Myocyte (in vitro differentiated cells): ENCODE measurements at places on chromosomes 12 and 14. TPM values are rescaled to one million over a fixed set of nuclear protein-coding genes. Genes with fewer than 3 reads are reported as not detected.

DNA sequence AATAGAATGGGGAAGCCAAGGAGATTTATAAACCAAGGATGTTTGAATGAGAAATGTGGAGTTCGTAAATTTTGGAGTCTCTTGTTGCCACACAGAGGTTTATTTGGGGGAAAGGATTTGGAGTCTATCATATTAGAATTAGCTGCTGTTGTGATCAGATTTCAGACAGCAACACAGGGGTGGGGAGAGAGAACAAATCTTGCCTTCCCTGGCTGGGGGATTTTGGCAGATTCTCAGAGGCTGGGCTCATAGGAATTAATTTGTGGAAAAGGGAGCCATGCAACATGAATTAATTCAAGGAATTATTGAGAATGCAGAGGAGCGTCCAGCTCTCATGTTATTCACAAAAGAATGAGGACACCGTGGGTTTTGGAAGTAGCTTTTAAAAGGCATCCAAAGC lies 73.9 kb upstream of the PRMT8 start:
- no peak for DNase-seq

DNA sequence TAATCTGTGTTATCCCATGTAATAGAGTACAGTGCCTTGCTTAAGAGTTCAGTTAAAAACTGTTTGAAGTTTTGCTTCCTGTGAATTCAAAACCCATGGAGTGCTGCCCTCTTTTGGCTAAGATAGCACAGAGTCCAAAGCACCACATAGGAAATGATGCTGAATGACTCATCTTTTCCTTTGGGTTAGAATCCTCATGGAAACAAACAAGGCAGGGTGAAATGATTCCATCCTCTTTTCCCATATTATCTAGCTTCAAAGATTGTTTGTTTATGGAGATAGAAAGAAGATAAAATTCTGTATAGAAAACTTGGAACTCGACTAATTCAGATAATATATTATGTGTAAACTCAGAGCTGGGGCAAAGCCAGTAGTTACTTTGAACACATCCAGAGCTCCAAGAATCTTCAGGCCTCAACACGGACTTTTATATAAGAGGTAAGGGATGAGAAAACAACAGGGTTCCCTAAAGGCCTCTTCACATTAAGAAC lies 87.4 kb downstream of the OTOGL start:
- peak; percentile 92 for DNase-seq

DNA sequence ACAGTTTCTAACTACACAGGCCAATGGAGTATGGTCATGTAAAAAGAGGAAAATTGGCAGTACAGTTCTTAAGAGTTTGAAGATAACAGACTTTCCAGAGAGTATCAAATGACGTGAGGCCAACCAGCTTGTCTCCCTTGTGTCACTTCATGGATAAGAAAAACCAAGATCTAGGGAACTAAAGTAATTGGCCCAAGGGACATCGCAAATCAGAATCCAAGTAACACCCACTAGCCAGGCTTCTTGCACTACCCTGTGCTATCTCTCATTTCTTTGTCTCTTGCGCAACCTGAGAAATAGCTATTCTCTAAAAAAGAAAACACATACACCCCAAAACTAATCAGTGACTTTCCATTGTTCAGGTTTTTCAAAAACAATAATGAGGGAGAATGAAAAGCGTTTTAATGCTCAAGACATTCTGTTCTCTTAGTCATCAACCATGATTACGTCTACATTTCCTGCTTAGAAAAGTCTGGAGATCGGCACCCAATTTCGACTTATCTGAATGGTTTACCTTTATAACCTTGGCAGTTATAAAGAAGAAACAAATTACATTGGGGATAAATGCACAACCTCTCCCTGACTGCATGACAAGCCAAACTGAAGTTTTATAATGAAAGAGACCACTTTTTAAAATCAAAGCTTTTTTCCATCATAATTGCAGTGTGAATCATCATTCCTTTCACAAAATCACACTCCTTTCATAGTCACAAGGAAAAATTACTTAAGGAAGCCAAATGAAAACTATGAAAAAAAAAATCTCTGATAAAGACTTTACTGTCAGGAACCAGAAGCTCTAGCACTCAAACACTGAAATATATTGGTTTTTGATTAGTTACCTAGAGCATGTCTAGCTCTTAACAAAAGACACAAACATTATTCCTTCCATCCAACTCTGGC lies 42.1 kb downstream of the TMTC1 start:
- peak; percentile 47 for DNase-seq

GRCh38 chr12:51475543-51475942 lies 50.9 kb downstream of the SLC4A8 start:
- no peak for DNase-seq

GRCh38 chr14:103909531-103910261 lies 18.6 kb upstream of the TDRD9 start:
- no peak for DNase-seq

GRCh38 chr14:103705118-103705503 lies 10.1 kb downstream of the XRCC3 start:
- no peak for DNase-seq

GRCh38 chr12:104903648-104904423 lies 54.3 kb downstream of the SLC41A2 start:
- DNase-seq: no peak

- DNase-seq: peak; percentile 98
These were observed 88.3 kb downstream of the OTOGL start for GRCh38 chr12:80187660-80188090.

GRCh38 chr12:119669744-119670472 lies 2.0 kb downstream of the PRKAB1 start:
- no peak for DNase-seq

DNA sequence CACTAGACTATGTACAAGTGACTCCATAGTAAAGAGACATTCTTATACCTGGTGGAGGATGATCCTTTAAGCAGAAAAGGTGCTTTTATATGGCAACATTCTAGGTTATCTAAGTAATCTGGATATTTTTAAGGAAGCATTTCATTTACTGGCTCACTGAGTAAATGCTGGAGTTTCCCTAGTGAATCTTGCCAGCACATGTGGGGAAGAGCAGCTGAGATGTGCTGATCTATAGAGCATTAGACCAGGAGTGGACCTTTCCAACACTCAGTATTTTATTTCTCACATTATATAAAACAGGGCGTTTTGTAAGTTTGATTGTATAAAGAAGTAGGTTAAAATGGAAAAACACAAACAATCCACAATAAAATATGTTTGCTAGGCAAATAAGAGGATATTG lies 478.5 kb downstream of the ATP23 start:
- no peak for DNase-seq

GRCh38 chr12:85834378-85834777 lies 1.8 kb downstream of the RASSF9 start:
- DNase-seq: peak; percentile 1

DNA sequence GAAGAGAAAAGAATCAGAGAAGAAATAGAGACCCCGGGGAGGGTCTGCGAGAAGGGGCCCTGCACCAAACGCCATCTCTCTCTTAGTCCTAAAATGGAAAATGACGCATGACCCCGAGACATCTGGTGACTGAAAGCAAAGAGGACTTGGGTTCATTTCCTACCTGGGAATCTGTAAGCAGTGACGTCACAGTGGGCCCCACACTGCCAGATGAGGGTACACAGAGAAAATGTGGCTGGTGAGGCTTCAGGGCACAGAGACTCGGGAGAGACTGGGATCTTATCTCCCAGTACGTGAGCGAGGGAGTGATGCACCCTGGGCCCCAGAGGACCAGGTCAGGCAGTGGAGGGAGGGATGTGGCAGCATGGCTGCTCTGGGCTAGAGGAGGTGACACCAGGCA lies 288.1 kb upstream of the SFSWAP start:
- DNase-seq: no peak

PCED1B gene
- total RNA-seq: 0.99 and 2.8 TPM in 2 replicates

PTCSC3 gene
- not detected in 2 replicates for total RNA-seq

- DNase-seq: peak; percentile 46
These were observed 32.8 kb downstream of the HECTD4 start for GRCh38 chr12:112349431-112349830.

GRCh38 chr14:93073358-93073707 lies 42.4 kb downstream of the ITPK1 start:
- no peak for DNase-seq

AQP2 gene
- not detected in 2 replicates for total RNA-seq

BICDL1 gene
- 0.88 and 2.5 TPM in 2 replicates for total RNA-seq

GRCh38 chr12:48084841-48085460 lies 20.9 kb downstream of the SENP1 start:
- no peak for DNase-seq

- no peak for DNase-seq
These were observed 41.5 kb upstream of the FBRSL1 start for GRCh38 chr12:132448463-132448820.

DNA sequence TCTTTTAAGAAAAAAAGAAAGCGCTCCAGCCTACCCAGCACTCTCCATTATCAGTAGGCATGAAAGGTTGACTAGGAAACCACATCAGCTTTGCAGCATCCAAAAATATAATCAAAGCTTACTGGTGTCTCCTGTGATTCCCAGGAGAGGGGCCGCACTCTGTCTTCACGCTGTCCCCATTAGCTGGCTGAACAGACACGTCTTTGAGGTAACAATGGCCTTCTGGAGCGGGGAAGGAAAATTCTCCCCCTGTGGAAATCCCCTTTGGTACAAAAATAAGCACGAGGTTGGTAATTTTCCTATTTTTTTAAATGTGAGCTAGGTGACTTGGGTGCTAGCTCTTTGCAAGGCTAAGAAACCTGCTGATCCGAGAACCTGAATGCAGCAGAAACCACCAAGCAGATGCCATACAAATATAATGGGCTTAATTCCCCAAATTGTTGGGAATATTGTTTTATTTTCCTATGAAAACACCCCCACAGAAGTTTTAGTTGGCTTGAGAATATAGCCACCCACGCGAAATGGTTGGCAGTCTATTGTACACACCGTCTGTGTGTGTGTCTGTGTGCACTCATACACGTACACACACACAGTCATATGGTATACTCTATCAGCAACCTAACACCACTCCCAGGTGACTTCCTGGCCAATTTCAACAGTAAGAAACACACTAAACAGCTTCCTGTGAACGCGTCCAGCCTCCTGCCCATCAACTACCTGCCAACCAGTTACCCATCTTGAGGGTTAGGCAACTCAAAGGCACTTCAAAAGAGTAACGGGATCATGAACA lies 71.2 kb downstream of the KSR2 start:
- no peak for DNase-seq

DNA sequence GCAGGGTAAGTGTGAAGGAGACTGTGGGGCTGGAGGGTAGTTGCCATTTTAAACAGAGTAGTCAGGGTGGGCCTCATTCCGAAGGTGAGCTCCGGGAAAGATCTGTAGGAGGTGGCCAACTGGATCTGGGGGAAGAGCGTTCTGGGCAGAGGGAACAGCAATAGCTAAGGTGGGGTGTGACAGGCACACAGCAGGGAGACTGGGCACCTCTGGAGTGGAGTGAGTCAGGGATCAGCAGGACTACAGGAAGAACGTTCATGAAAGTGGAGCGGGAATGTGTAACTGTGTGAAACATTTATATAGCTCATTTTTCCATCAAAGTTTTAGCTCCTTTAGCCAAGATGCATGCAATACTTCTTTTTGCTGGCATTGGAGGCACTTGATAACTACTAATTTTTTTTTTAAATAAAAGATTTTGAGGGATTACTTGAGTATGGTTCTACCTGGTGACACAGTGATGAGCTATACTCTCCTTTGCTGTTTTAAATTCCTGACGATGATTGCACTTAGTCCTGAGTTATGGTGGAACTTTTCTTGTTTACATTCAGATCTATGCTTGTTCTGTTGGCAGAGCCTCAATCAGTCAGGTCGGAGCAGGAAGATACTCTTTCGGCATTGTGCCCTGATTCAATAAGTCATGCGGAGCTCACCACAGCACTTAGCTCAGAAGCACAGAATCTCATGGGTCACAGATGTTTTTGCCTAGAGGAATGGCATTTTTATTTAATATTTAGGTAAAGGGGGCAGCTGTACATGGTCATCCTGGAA lies 106.4 kb downstream of the WIF1 start:
- no peak for DNase-seq

CLEC2A gene
- total RNA-seq: not detected in 2 replicates

- no peak for DNase-seq
These were observed 28.5 kb downstream of the FAM222A start for GRCh38 chr12:109741970-109742703.

- peak; percentile 94 for DNase-seq
These were observed 693 bp downstream of the LRP10 start for GRCh38 chr14:22872033-22872832.

GRCh38 chr12:44441155-44441554 lies 435.0 kb downstream of the NELL2 start:
- DNase-seq: no peak

- DNase-seq: no peak
These were observed 10.8 kb downstream of the SNRNP35 start for GRCh38 chr12:123468786-123469185.

GRCh38 chr14:61838661-61839245 lies 76.5 kb downstream of the SNAPC1 start:
- DNase-seq: no peak

DNA sequence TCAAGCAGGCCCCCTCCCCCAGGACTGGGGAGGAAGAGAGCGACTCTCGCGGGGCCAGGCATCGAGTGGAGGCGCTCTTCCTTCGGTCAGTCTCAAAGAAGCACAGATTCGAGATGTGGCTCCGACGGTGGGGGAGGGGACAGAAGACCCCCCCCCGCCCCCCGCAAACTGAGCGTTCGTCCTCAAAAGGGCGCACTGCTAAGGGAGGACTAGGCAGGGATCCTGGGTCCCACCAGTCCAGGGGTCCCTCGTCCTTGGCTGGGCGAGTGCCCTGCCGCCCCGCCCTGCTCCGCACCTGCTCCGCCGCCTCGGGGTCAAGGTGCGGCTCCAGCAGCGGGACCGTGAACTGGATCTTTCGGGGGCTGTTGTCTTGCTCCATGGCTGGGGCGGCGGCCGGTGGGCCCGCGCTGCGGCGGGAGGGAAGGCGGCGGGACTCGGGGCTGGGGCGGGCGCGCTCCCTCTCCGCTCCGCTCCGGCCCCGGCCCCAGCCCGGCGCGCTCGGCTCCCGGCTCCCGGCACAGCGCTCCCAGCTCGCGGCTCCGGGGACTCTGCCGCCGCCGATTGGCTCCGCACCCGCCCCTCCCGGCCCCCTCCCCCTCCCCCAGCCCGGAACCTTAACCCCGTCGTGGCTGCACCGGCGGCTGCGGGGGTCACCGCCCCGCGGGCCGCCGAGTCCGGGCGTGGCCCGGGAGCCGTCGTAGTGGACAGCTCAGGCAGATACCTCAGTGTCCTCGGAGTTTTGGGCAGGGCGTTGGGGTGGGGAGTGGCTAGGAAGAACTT lies at the start of gene PPP1R1A:
Gene PPP1R1A, minus strand, starts transcription at position 550 of the 780 bp plus-strand sequence. Its CDS starts 171 bp downstream, at position 379.
- no peak for DNase-seq

DNA sequence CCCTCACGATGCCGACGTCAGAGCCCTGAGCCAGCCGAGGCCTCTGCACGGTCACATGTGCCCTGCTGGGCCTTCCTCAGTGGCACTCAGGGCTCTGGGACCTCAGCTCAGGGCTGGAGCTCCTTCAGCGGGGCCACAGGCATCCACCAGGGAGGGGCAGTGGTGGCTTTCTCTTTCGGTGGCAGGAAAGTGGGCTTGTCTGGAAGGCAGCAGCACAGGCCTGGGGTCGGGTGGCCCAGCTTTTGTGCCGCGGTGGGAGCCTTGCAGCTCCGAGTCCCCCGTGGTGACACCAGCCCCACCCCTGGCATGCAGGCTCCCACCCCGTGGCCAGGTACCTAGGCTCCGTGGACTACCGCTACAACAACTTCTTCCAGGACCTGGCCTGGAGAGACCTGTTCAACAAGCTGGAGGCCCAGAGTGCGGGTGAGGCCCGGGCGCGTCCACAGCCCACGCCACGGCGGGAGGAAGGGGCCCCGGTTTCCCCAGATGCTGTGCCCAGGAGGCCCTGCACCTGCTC lies 14.2 kb upstream of the TEX22 start:
- no peak for DNase-seq

- no peak for DNase-seq
These were observed 9.9 kb upstream of the FICD start for GRCh38 chr12:108505129-108505528.
